ENCODE measurements at places on chromosomes 12 and 14.
A peak's percentile ranks its signal among the peaks of the same experiment; 100 is the strongest.

GRCh38 chr12:252636-253035, 10.0 kb downstream of the SLC6A13 start:
- DNase-seq: no peak

DNA sequence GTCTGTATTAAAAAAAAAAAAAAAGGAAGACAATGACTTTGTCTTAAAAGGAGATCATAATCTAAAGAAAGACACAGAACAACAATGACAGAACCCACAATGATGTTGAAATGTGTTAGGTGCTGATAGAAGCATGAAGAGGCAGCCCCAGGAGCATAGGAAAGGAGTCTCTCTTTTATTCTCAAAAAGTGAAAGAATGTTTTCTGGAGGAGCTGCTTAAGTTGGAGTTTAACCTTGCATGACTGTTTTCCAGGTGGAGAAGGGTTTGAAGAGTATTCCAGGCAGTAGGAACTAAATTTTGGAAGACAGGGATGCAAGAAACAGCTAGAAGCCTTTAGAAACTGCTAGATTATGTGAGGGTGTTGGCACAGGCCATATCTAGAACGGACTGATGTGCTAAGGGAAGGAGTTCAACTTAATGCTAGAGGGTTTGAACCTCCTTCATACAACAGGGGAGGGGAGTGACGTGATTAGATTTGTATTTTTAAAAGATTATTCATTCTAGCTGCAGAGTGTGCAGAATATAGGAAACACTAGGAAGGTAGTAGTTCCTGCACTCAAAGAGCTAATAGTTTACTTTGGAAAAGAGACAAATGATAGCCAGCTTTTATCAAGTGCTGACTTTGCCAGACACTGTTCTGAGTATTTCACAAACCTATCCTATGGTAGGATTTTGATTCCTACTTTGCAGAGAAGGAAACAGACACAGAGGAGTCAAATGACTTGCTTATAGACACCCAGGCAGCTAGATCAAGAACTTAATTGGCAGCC, 4.6 kb upstream of the RPL6 start:
- DNase-seq: no peak

DNA sequence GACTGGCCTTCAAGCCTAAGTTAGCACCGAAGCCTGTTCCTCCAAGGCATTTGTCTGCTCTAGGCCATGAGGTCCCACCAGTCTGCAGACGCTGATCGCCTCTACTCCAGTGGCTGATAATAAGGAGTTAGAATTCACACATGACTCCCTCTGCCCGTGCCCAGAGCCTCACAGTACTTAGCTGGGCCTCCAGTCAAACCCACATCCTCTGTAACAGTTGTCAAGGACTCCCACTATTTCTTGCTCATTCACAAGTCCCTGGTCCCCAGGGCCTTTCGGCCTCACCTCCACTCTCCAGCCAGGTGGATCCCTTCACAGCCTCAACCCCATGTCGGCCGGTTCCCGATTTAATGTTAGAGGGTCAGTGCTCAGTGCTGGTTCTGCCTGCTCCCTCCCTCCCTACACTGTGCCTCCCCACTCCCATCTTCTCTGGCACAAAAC, 6.3 kb upstream of the KRT5 start:
- DNase-seq: no peak

GRCh38 chr12:67952787-67953186, 36.5 kb upstream of the IFNG-AS1 start:
- DNase-seq: no peak

DNA sequence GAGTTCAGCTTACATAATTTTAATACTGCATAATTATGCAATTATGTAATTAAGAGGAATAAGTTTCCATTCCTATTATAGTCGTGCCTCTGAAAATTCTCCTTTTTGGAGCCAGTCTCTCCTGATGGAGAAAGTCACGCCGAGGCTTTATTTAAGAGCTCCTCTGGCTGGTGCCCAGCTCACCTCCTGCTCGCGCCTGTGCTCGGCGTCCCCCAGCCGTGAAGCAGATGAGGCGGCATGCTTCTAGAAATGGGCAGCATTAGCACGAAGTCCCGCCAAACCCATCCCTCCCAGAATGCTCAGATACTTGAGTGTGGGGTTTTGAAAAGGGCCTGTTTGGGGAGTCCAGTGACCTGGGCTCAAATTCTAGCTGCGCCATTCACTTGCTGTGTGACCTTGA, 153.0 kb downstream of the PHETA1 start:
- no peak for DNase-seq

GRCh38 chr12:68376901-68377300, 44.7 kb upstream of the MDM1 start:
- DNase-seq: no peak

DNA sequence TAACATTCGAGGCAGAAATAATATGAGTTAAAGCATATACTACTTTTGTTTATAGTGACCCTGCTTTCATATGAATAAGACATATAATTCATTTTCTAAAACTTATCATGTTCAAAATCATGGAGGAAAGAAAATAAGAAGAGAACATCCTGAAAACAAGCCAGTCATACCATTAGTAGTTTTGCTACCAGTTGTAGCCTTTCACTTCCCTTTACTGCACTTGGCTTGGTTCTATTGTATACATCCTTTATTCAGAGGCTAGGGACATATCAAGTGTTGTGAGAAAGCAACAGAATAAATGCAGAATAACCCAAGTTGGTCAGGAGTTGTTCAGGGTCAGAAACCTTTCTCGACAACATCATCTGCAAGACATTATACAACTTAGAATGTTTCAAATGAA, 598.7 kb downstream of the SOX5 start:
- no peak for DNase-seq

DNA sequence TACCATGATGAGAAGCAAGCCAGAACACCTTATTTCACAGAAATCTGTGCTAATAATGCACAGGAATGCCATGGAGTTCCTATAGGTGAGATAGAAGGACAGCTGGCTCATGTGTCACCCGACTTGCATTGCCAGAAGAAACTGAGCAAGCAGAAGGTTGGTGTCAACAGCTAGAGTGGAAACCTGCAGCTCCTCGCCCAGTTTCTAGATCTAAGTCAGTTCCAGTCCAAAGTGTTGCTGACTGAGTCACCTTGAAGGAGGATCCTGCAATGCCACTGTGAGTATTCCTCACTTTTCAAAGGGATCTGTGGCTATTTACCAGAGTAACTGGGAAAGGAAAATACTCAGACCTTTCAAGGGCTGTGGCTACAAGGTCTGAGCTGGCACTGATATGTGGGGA, 17.1 kb downstream of the CDKL1 start:
- DNase-seq: no peak

DNA sequence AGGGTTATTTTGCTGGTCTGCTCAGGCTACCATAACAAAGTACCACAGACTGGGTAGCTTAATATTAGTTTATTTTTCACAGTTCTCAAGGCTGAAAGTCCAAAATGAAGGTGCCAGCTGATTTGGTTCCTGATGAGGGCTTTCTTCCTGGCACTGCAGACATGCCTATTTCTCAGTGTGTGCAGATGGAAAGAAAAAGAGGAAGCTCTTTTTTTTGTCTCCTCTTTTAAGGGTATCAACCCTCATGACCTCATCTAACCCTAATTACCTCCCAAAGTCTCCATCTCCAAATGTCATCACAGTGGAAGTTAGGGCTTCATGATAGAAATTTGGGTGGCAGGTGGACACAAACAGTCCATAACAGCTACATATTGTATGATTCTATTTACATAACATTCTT, 25.0 kb upstream of the POLR3B start:
- DNase-seq: no peak

- no peak for DNase-seq
Measured at GRCh38 chr14:78644824-78645559, 474.8 kb downstream of the NRXN3 start.

DNA sequence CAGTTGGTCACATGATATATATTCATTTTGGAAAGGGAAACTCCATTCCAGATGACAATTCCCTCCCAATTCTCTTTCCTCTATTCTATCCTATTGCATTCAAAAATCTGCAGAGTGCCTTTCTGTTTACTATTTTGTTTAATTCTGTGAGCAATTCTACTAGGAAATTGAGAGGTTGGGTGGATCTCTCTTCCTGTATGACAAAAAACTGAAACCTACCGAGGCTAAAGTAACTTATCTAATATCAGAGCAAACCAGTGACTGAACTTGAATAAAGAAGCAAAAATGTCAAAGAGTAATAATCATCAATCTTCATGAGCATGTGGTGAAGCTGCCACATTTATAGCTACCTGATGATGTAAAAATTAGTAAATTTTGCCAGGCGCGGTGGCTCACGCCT, 16.6 kb upstream of the ACTN1 start:
- no peak for DNase-seq

GRCh38 chr14:74618078-74618952, 6.3 kb upstream of the LTBP2 start:
- peak; percentile 74 for DNase-seq

DNA sequence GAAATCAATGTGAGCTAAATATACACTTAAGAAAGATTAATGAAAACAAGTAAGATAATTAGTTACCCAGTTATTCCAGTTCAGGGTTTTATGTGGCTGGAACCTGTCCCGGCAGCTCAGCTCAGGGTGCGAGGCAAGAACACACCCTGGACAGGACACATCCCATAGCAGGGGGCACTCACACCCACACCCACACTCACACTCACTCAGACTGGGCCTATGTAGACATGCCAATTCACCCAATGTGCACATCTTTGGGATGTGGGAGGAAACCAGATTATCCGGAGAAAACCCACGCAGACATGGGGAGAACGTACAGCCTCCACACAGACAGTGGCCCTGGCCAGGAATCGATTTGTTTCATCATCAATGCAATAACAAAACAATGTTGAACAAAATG, 66.0 kb upstream of the TMCC3 start:
- no peak for DNase-seq

- no peak for DNase-seq
Measured at GRCh38 chr14:64943556-64943955, 1.0 kb upstream of the GPX2 start.

GRCh38 chr12:31950088-31950487, 9.1 kb upstream of the RESF1 start:
- no peak for DNase-seq

GRCh38 chr14:22606380-22606779, 8.3 kb downstream of the ABHD4 start:
- no peak for DNase-seq

DNA sequence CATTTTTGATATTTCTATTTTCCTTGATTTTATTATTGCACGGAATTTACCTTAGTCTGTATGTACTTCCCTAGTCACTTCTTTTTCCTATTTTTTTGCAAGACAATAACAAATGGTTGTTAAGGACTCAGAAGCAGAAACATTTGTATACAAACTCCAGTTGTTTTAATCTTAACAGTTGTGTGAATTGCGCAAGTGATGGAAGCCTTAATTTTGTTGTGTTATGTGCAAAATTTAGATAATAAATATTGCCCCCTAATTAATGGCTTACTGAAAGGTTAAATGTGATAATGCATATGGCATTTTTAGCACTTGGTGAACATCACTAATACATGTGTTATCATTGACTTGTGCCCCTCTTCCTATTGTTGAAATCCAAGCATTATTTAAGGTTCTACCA, 82.0 kb downstream of the MGAT4C start:
- no peak for DNase-seq

- DNase-seq: no peak
Measured at GRCh38 chr14:20458031-20458789, 3.0 kb downstream of the PIP4P1 start.

GRCh38 chr14:26663506-26663905, 65.7 kb upstream of the NOVA1 start:
- no peak for DNase-seq

DNA sequence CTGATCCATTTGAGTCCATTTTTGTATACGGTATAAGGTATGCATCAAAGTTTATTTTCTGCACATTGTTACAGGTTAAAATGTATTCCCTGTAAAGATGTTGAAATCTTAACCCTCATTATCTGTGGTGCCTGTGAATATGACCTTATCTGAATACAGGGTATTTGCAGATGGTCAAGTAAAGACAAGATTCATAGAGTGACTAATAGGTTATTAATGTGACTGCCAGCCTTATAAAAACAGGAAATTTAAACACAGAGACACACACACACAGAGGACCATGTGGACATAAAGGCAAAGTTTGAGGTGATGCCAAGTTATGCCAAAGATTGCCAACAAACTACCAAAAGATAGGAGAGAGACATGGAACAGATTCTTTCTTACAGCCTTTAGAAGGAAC, 347.2 kb upstream of the DCN start:
- DNase-seq: no peak

DNA sequence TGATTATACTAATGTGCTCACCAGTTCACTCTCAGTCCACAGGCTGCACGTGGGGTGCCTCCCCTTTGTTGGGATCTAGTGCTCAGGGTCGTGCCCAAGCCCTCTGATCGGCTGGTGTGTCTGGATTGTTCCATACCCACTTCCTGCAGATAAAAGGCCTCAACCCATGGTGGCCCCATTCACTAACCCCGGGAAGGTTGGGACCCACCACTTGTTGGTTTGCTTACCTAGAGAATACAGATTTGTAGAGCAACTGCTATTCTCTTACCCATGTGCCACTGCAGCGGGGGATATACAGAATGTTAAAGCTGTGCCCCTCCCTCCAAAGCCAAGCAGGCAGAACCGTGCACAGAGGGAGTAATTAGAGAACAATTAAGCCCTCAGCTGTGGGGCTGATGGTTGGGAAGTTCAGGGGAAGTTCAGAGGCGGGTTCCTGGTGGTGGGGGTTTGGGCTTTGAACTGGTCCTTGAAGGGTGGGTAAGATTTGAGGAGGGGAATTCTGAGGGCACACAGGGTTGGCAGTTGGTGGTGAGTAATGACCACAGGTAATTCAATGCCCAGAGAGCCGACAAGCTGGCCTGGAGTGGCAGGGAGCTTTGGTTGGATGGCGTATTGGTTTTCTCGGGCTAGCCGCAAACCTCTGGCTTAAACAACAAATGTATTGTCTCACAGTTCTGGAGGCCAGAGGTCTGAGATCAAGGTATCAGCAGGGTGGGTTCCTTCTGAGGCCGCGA, 68.8 kb downstream of the ADCK1 start:
- no peak for DNase-seq

DNA sequence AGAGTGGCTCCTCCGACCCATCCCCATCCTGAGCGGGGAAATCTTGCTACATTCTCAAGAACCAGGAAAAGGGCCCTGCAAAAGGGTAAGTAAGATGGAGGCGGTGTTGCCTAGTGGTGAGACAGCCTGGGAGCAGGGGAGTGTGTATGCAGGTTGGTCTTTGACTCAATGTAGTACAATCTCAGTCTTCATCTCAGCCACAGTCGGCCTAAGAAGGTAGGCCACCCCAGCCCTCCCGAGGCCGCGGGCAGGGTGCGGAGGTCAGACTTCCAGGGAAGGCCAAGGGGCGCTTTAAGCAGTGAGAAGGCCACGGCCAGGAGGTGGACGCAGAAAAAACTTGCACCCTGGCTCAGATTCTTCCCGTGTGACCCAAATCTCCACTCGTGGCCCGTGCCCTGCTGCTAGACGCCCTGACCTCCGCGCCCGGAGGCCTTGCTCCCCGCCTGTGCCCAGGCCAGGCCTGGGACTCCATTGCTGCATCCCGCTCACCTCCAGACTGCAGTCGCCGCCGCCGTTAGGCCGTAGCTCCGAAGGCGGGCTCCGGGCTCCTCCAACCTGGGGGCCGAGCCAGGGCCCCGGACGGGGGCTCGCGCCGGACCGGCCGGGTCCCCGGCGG, 435 bp downstream of the FOXM1 start:
- DNase-seq: no peak

GRCh38 chr14:103520657-103521437, 1.8 kb downstream of the CKB start:
- peak; percentile 77 for DNase-seq

GRCh38 chr12:111362687-111363475, 6.0 kb downstream of the PHETA1 start:
- no peak for DNase-seq

Measured in activated naive CD8-positive, alpha-beta T cell treated with anti-CD3 and anti-CD28 coated beads, Interleukin-2, amount 10 ng/mL, durations not matched to agents 7 days and 5 days (primary cell).